Left kidney (tissue), 8 donors: ENCODE measurements at places on chromosomes 11 and 22. TPM values are rescaled to one million over a fixed set of nuclear protein-coding genes. Genes with fewer than 3 reads are reported as not detected.

DNA sequence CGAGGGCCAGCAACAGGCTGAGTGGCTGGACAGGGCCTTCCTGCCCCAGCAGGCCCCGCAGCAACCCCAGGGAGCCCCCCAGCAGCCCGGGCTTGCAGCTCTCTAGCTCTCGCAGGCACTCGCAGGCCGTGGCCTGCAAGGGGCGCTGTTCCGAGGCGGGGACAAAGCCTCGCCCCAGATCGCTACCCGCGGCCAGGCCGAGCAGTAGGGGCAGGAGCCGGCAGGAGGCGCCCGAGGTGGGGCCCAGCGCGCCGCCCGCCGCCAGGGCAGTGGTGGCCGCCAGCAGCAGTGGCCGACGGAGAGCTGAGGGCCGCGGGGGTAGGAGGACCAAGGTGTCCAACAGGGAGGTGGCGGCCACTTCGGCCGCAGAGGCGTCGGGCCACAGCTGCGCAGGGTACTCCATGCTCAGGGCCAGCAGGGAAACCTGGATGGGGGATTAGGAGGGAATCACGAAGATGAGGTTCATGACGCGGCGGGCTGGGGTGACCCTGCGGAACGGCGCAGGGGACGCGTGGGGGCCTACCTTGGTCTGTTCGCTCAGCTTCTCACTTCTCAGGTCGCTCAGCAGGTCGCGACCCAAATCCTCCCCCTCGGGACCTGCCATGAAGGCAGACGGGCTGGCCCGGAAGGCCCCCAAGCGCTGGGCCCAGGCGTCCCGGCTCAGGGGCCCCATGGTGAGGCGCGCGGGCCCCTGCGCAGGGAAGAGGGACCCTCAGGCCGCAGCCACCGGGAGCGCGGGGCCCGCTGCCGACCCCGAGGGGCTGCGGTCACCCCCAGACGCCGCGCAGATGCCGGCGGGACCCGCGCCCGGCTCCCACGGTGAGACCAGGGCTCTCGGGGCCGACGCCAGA is 632 bp downstream of the AP5B1 start:
- DNase-seq: no peak

DNA sequence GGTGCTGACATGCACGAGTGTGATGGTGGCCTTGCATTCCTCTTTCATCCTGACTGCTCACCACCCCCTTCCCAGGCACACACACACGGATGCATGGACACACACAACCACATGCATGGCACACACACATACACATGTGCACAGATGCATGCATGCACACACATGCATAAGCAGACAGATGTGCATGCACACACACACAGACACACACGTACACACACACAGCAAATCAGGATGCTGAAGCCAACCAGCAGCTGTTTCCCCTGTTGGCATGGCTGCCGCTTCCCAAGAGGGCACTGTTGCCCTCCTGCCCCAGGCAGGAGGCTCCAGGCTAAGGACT is 15.3 kb downstream of the OSBPL5 start:
- DNase-seq: no peak

DNA sequence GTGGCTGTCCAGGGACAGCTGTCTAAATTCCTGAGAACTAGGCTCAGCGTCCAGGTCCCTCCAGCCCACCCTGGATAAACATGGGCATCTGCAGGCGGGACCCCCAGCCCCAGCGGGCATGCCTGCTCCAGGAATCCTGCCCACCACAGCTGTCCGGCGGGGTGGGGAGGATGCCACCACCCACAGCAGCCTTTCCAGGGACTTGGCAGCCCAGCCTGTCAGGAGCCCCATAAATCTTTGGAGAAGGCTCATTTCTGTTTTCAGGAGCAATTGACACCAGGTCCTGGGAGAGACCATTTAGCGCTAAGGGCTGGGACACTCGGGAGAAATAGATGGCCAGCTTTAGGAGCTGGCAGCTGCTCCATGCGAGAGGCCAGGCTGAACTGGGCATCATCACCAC is 358.9 kb downstream of the CADM1 start:
- DNase-seq: peak; percentile 48

DNA sequence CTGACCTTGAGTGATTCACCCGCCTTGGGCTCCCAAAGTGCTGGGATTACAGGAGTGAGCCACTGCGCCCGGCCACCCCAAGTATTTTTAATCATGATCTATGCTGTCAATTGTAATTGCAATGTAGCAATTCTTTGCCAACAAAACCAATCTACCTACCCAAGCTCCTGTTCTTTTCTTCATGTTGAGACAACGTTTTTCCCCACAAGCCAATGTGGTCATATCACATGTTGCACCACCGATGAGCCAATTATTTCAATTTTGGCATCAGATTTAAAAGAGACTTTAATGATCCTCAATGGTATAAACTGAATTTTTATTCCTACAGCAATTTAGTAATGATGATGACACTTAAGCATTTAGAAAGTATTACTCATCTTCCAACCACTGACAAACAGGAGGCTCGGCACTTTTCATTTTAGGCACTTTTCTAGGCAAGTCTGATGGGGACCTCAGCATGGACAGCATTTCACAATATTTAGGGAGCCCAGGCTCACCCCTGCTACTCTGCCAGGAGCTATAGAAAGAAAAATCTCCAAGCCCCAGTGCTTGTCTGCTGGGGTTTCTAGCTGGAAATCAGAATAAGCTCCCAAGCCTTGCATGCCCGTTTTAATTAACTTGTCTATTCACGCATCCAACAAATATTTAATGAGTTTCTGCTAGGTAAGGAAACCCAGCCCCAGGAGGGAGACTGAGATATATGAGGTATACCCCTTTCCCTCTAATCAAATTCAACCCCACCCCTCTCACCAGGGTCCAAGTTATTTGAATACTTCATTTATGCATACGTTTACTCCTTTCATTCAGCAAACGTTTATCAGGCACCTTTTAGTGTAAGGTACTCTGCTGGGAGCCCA is 291.4 kb downstream of the ST3GAL4 start:
- DNase-seq: no peak

GRCh38 chr22:23218867-23219251 is 38.5 kb downstream of the BCR start:
- DNase-seq: peak; percentile 71

- no peak for DNase-seq
These were observed 5.6 kb downstream of the SCN2B start for GRCh38 chr11:118170882-118171268.

The OR2AT4 gene
- 0.07 TPM for polyA plus RNA-seq
